Fibroblast of skin of left biceps (primary cell): ENCODE measurements at places on chromosomes 4 and X.

- peak; percentile 42 for DNase-seq
These were observed 12.4 kb downstream of the SHROOM3 start for GRCh38 chr4:76447393-76447851.

GRCh38 chrX:25523574-25524540, 508.1 kb upstream of the ARX start:
- DNase-seq, result peak; percentile 13

DNA sequence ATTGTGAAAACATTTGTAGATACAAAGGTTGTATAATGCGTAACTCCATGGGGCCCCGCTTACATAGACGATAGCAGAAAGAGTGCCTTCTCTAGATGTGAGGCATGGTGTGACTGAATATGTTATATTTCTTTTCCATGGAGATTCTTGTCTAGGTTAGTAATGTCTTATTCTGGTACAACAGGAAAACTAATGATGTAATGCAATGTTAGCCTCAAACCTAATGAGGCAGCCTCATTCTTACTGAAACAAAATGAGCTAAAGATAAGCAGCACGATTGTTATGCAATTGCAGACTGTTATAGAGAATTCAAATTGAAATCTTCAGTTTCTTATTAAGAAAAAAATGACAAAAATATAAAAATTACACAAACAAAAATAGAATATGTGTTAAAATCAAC, 171.1 kb upstream of the ANKRD50 start:
- no peak for DNase-seq

DNA sequence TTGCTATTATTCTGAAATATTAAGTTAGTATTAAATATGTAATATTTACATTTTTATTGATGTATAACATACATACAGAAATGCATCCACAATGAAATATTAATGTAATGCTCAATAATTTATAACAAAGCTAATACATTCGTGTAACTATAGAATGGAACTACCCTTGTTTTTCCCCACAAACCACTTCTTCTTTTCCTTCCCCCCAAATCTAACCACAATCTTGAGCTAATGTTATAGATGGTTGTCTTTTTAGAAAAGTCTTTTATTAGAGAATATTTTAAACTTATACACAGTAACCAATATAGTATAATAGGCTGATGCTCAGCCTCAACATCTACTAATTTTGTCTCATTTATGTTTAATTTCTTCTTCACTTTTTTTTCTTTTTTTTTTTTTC, 4.5 kb upstream of the ZNF732 start:
- DNase-seq, result no peak

- peak; percentile 26 for DNase-seq
These were observed 46.0 kb downstream of the SEPSECS start for GRCh38 chr4:25113915-25114904.

DNA sequence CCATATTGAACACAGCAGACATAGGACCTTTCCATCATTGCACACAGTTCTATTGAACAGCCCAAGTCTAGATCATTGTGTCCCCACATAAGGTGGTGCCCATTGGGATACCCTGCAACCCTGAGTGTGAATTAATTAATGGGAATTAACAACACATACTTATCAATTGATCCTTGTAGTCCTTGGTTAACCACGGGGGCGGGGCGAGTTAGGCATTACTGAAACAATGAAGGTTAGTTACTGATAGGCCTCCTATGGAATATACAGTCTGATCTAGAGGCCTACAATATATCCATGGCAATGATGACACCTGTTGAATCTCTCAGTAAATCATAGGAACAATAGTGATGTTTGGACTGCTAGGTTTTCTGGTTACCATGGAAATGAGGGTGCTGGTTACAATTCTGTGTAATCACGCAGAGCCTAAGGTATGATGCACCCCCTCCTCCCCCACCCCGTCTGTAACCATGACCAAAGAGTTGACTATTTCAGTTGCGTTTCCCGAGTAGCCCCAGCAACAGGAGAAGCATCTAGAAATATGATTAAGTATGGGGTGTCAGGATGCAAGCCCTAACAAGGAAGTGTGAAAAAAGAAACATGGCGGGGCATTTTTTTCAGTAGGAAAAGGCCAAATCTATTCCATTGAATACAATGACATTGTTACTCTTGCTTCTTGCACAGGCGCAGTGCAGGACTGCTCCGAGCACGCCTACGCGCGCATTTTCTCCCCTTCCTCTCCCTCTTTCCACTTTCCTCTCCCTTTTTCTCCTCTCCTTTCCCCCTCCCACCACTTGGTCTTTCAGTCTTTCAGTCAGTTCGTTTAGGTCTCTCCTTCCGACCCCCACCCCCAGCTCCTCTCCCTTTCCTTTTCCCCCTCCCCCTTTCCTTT, 677 bp upstream of the NONO start:
- no peak for DNase-seq
